ENCODE measurements at places on chromosomes 7 and 10.

- no peak for DNase-seq
Observed at GRCh38 chr7:2523461-2523936, 3.9 kb downstream of the LFNG start.

- no peak for DNase-seq
Observed at GRCh38 chr10:50585921-50586739, 37.6 kb downstream of the SGMS1 start.

DNA sequence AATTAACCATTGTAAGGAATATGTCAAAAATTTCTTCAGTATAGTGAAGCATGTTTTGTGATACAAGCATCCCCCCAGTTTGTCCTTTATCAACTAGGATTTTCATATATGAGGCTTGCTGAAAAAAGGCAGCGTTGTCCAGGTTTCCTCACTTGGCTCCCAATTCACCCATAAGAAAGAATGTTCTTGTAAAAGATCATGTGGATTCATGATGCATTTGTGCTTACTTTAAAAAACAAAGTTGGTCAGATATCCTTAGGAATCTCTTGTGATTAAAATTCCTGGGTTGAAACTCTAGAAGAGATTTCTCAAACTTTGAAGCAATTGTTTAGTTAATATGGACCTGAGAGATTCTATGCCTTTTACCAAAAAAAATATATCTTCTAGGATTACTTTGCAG is 181.8 kb downstream of the KIAA1217 start:
- no peak for DNase-seq

DNA sequence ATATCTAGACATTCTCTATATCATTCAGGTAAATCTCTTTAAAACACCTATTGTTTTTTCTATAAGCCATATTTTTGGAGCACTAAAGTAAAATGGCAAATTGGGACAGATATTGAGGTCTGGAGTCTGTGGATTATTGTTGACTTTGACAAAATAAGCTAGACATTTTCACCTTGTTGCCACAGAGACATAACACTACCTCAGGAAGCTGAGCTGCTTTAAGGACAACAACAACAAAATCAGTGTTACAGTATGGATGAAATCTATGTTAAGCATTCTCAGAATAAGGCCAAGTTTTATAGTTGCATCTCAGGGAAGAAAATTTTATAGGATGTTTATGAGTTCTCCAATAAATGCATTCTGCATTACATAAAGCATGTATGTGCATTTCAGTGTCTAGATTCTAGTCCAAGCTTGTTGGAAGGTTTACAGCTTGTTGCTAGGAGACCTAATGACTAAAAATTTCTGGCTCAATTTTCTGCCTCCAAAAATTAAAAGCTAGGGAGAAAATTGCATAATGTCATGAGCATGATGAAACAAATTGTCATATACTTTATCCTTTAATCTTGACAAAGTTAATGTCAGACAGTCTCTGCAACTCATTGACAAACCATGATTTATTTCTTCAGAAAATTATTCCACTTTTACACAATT is 18.3 kb downstream of the LIPM start:
- DNase-seq: no peak

DNA sequence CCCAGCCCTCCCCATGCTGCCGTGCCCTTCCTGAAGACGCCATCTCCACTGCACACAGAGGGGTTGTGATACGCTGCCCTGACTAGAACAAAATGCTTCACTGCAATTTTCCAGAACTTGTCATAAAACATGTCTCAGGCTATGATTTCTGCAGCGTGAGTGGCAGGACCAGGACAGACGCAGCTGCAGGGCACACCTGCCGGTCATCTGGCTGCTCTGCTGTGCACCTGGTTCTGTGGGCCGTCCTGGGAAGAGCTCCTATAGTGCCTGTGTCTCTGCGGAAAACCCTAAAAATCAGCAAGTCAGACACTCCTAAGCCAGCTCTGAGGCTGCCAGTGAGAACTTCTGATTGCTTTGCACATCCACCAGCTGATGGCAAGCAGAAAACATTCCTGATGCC is 39.7 kb upstream of the DIP2C start:
- no peak for DNase-seq

DNA sequence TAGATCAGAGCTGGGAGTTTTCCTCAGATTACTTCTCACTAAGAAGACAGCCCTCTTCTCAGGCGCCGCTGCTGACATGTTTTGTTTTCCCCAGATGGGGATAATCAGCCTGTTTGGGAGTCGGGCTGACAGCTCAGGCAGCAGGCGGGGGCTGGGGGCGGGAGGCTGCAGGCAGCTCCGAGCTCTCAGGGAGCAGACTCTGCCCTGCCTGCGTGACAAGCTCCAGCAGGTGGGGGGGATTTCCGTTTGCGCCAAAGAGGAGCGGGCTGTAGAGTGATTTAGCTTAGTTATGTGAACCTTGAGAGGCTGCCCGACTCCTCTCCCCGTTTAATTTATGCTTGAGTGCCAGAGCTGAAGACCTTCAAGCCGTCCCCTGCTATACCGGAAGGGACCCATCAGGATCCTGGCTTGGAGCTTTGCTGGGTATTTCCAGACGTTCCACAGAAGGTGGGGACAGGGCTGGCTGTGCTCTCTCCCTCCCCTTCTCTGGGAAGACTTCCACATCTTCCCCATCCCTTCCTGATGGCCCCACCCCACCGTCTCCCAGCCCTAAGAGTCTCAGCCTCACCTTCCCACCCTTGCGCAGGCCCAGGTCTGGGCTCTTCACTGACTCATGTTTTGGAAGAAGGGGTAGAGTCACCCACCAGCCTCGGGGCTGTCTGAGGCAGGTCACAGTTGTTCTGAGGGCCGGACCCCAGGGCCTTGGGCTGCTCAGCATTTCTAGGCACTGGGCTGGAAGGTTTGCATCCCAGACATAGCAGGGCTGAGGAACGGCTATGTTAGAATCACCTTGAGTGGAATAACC is 24.7 kb upstream of the ADCYAP1R1 start:
- DNase-seq: no peak

- no peak for DNase-seq
Observed at GRCh38 chr10:103786020-103786419, 69.4 kb downstream of the SH3PXD2A start.

GRCh38 chr10:115942101-115942500 is 330.9 kb downstream of the GFRA1 start:
- DNase-seq: no peak

DNA sequence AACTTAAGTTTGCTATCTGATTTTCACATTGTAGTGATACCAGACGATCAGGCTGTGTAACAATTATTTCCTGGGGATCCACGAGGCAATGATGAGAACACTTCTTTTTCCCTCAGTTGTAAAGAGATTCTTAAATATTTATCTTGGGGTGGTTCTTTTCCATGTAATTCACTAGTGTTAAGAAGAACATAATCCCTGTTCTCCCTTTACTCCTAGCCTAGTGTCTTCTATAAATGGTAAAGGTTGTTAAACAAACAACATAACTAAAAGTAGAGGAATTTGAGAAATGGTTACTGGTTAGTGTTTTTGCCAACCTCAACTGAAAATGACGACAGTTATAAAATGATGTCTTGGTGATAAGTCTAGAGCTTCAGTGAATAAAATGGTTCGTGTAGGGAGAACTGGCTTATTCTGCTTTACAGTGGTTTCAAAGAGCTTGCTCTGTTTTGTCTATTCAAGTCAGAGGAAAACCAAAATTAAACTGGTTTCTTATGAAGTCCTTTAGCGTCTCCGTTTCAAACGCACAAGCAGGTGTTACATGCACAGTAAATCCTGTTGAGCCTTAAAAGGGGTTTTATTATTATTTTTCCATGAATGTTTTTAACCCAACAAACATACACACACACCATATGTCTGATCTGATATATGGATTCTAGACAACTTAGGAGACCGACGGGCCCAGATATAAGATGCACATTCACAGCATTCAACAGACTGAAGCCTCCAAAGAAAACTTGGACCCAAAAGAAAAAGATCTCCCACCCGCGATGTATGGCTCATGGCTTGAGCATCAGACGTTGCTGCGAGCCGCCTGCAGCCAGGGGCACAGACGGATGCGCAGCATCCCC is 1.1 kb downstream of the TBX20 start:
- DNase-seq: no peak

- no peak for DNase-seq
Observed at GRCh38 chr10:9097206-9097990, 1042.9 kb downstream of the GATA3 start.

- DNase-seq: no peak
Observed at GRCh38 chr7:16918288-16918895, 36.6 kb upstream of the AGR3 start.

DNA sequence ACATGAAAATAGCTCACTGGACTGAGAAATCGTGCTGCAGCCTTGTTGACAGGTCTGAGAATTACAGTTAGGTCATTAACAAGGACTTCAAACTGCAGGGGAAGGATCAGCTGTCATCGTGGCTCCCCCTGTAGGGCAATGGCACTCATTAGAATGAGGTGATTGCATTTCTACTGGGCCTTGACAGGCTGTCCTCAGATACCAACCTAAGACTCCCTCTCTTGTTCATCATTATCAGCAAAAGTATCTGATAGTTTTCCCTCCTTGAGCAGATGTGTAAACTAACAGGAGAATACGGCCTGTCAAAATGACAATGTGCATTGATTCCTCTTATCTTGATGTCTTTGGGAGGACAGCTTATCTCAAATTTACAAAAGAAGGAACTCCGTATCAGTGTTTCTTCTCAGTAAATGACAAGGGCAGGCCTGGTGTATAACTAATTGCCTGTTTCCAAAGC is 648.5 kb upstream of the LRRN3 start:
- DNase-seq: no peak

DNA sequence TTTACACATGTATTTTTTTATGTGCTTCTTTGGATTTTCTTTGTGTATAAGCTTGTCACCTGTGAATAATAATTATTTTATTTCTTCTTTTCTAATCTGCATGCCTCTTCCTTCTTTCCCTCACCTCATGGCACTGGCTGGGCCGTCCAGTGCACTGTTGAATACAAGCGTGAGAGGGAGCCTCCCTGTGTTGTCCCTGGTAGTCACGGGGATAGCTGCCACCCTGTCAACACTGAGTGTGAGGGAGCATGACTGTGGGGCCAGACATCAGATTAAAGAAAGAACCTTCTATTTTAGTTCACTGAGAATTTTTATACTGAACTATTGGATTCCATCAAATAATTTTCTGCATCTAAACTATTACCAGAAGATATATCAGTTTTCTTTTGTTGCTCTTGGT is 187.9 kb downstream of the CDC14C start:
- no peak for DNase-seq

DNA sequence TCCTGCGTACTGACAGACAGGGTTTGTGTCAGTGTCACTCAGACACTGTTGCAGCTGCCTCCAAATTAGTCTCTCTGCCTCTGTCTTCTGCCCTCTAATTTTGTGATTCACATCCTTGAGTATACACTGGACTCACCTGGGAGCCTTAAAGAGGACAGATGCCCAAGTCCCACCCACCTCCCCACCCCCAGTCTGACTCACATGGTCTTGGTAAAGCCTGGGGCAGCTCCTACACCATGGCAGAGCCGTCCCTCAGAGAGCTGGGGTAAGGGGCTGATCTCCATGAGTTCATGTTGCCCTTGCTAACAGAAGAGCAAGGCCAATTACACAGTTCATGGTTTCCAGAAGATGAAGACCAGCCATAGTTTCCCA is 197.6 kb upstream of the STK17A start:
- DNase-seq: no peak

DNA sequence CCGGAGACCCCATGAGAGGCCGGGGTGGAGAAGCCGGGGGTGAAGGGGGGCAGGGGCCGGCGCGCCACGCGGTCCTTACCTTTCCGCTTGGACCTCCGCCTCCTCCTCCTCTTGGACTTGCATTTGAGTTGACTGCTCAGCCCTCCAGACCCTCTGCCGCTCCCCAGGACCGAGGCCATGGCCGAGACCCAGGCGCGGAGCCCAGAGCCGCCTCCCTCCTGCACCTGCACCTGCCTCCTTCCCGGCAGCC is 428 bp downstream of the ADARB2 start:
- no peak for DNase-seq

GRCh38 chr7:24476227-24476626 is 97.0 kb upstream of the PALS2 start:
- no peak for DNase-seq

DNA sequence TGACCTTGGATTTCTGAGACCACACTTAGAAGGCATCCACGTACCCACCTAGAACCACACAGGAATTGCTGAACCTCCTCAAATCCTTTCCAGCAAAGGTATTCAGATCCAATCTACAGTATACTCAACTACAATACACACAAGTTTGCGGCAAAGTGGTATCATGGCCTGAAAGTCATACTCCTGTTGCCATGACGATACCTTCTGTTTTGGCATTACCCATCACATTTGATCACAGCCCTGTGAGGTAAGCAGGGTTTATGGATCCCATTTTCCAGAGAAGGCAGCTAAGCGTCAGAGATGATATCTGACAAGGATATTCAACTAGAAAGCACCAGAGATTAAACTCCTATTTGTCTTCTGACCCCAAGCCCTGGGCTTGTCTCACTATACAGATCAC is 32.8 kb downstream of the SGMS1 start:
- no peak for DNase-seq

DNA sequence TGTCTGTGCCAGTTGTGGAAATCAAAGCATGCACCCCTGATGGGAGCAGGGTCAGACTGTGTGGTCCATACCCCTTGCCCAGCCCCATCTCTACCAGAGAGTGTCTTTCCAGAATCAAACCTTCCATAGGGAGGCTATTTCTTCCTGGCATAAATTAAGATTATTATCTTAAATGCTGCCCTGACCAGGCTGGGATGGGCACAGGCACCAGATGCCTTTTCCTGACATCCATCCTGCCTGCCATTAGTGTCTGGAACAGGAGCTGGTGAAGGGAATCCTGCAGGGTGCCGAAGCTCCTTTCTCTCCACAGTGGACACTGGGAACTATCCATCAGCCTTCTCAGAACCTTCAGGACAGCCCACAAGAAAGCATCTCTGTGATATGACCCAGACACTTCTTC is 296.3 kb downstream of the GRID1 start:
- DNase-seq: no peak

DNA sequence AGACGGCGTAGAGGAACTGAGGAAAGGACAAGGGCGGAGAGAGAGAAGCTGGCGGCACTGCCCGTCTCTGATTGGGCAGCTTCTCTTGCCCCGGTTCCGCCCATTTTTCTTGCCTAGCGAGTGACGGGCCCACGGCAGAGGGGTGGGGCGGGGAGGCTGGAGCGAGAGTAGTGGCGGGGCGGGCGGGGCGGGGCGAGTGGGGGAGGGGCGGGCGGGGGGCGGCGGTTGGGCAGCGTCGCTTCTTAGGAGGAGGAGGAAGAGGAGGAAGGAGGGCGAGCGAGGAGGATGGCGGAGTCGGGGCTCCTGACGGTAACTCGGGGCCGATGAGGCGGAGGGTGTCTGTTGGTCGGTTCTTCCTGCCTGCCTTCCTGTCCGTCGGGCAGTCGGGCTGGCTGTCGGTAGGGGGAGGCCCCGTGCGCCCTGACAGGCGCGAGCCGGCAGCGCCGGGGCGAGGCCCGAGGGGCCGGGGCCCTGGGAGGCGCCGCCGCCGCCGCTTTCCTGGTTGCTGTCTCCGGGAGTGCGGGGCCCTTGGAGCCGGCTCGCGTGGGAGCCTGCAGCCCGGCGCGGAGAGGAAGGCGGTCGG is at the start of gene SHOC2:
Gene SHOC2, plus strand, starts transcription at position 256 of the 583 bp plus-strand sequence. CDS start 44,755 bp downstream, outside the sequence.
- DNase-seq: peak; percentile 96

DNA sequence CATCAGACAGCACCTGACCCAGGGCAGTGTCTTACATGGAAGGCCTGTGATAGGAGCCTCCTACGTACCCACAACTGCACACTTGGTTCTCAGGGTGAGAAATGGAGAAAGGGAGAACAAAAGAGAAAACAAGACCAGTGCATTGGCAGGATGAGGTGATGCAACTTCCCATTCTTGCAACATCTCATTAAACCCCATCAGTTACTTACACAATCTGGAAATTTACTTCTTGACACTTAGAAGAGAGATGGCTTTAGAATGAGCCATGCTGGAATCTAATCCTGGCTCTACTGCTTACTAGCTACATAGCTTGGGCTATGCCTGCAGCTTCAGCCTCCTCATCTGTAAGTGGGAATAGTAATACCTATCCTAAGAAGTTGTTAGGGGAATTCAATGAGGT is 391.7 kb downstream of the KCNMA1 start:
- DNase-seq: no peak
